ENCODE measurements at places on chromosomes 1 and 21.

DNA sequence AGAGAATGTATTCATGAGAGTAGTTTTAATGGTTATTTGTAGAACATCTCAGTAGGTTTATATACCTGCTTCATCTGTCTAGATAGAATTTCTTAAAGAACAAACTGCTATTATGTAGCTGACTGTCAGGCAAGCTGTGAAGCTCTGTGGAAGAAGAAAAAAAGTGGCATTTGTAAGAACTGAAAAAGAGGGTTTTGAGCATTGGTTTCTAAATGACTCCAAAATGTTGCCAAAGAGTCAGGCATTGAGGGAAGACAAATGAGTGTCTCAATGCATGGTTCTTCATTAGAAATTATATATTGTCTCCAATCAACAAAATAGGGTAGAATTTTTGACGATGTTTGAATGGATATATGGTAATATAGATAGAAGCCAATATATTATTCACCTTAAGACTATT, 1276.1 kb downstream of the KCNT2 start:
- no peak for DNase-seq

- DNase-seq: no peak
Observed at GRCh38 chr1:239719642-239720258, 333.4 kb downstream of the CHRM3 start.

DNA sequence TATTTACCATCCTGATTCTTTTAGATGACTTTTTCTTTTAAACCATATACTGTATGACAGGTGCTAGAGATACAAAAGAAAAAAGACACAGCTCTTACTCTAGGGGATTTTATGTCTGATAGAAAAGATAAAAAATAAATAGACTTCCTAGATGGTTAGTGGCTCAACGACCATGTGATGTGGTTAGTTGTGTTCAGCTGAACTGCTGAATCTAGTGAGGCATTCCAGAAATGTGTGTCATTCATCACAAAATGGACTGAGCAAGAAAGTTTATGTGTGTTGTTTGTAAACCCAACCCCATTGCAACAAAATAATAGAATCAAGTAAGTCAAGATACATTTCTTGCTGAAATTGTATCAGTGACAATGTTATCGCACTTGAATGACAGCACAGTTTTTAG, 205.8 kb upstream of the LYPLAL1 start:
- no peak for DNase-seq

DNA sequence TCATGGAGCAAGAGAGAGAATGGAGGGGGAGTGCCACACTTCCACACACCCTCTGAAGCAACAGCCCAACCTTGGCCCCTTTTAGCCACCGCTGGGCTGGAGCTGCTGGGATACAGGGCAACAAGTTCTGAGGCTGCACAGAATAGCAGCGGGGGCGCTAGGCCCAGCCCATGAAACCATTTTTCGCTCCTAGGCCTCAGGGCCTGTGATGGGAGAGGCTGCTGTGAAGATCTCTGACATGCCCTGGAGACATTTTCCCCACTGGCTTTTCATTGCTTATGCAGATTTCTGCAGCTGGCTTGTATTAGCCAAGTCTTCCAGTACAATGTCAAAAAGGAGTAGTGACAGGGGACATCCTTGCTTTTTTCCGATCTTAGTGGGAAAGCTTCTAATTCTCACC, 202.3 kb upstream of the B3GALT2 start:
- no peak for DNase-seq

DNA sequence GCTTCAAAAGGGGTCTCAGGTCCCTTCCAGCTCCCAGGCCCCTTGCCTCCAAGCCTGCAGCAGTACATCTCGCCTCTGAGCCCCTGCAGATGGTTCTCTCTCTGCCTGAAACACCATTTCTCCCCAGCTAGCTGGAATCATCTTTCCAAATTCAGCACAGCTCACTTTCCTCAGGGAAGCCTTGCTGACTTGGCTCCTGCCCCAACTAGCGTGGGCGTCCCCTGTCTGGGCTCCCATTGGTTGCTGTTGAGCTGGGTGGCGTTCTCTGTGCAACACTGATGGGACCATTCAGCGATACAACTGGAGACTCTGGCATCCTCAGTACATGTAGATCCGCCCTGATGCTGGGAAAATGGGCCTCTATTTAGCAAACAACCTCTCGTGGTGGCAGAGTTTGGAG, 141.3 kb upstream of the IGSF21 start:
- no peak for DNase-seq

GRCh38 chr1:234488054-234489006, 9.4 kb upstream of the TARBP1 start:
- no peak for DNase-seq

- DNase-seq: no peak
Observed at GRCh38 chr1:39890273-39890672, 7.0 kb upstream of the TRIT1 start.

GRCh38 chr1:187516874-187517273, 688.1 kb downstream of the PLA2G4A start:
- DNase-seq: no peak

GRCh38 chr1:25517476-25518394, 25.7 kb upstream of the LDLRAP1 start:
- DNase-seq: peak; percentile 32

DNA sequence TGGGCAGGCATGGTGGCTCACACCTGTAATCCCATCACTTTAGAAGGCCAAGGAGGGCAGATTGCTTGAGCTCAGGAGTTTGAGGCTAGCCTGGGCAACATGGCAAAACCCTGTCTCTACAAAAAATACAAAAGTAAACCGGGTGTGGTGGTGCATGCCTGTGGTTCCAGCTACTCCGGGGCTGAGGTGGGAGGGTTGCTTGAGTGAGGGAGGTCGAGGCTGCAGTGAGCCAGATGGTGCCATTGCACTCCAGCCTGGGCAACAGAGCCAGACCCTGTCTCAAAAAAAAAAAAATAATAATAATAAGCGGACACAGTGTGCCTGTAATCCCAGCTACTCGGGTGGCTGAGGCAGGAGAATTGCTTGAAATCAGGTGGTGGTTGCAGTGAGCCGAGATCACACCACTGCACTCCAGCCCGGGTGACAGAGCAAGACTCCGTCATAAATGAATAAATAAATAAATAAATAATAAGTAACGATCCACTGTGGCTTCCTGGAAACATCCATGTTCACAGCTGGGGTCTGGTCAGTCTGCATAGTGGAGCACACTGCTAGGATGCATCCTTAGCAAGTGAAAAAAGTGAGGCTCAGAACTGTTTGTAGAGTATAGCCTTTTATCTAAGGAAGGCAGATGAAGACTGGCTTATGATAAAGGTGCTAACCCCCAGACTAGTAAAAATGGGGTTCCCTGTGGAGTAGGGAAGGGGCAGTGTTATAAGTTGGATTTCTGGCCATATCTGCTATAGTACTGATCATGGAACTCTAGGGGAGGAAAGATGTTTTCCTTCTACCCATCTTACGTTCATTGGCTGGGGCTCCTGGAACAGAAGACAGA, 15.7 kb downstream of the PKNOX1 start:
- no peak for DNase-seq

DNA sequence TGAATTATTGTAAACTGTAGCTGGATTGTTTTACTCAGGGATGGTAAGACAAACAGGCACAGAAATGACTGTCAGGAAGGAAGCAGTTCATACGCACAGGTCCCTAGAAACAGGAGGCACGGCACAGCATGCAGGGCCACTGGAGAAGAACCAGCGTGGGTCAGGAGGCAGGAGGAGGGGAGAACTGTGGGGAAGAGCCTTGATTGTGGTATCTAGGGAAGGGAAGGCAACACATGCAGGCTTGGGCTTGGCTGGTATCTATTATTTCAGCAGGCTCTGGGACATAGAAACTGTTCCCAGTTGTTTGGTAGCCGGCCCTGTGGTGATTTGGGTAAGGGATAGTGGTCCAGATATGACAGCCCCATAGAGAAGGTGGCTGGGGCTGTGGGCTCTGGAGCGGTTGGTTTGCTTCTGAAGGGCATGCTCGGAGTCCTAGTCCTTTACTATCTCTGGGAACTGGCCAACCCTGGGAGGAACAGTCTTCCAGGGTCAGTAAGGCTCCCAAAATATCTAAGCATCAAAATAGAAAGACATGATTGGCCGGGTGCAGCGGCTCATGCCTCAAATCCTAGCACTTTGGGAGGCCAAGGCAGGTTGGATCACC, 43.1 kb upstream of the CCSAP start:
- no peak for DNase-seq

GRCh38 chr1:9427388-9427787, 111.9 kb upstream of the SLC25A33 start:
- DNase-seq: no peak

DNA sequence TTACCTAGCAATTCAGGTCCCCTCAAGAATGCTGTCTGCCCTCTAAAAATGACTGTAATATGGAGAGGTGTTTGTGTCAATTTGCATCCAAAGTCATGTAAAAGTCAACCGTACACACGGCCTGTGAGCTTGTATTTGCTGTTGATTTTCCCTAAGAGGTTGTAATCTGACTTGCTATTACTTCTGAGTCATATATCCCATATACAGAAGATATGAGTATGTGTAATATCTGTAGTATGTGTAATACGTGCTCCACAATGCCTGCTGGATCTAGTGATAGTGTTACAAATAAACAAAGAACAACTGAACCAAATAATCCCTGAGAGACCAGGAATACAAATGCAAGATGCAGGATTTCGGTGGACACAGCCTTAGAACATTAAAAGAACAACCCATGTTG, 1.4 kb upstream of the KCNJ6 start:
- no peak for DNase-seq

DNA sequence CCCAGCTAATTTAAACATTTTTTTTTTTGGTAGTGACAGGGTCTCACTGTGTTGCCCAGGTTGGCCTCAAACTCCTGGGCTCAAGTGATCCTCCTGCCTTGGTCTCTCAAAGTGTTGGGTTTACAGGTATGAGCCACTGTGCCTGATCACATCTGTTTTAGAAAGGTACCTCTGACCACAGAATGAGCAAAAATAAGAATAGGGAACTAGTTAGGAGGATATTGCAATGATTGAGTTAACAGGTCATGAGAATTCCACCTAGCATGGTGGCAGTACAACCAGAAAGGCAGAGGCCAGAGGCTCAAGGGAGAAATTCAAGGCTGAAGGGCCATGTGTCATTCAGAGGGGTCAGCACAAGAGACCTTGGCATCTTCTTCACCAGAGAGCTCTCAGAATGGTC, 49.6 kb downstream of the ELAPOR1 start:
- DNase-seq: no peak

GRCh38 chr1:238826891-238827290, 559.5 kb upstream of the CHRM3 start:
- no peak for DNase-seq

DNA sequence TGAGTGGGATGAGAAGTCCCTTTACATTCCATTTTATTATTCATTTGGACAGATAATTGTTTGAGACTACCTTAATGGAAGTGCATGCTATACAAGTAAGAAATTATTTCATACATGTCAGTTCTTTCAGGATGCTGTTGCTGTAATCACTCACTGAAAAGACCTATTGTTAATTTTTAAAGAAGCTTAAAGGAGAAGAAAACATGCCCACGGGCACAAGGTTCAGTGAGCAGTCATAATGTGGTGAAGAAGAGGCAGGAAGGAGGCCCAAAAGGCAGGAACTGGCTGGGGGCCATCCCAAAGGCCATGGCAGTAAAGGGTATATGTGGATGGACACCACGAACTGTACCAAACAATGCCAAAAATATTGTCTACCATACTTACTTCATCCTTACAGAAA, 206.0 kb downstream of the LYPLAL1 start:
- DNase-seq: no peak

DNA sequence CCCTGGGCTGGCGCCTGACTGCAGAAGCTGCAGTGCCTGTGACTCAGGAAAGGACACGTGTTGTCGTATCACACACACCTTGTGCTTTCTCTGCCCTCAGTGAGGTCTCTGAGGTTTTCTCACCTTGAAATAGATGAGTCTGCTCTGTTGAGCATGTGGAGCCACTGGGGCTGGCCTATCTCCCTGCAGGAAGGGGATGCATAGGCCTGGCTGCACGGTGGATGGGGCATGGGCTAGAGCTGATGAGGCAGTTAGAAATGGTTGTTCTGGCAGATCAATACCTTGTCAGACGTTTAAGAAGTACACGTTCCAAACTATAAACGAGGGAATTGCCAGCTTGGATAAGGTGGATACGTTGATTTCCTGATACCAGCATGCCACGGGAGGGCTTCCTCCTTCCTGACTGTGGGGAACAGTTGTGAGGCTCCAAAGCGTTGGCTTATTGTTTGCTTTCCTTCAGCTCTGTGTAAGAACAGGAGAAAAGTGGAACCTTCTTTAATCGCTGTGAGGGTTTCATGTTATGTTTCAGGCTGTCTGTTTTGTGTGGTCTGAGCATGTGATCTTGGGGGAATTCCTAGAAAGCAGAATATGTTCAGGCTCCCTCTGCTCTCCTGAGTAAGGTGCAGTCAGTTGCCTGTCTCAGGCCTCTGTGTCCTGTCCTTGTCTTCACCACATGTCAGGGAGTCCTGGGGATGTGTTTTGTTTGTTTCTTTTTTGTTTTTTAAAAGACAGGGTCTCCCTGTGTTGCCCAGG, 44.8 kb downstream of the PCNT start:
- DNase-seq: no peak

- no peak for DNase-seq
Observed at GRCh38 chr21:36890086-36890485, 76.4 kb downstream of the HLCS start.

DNA sequence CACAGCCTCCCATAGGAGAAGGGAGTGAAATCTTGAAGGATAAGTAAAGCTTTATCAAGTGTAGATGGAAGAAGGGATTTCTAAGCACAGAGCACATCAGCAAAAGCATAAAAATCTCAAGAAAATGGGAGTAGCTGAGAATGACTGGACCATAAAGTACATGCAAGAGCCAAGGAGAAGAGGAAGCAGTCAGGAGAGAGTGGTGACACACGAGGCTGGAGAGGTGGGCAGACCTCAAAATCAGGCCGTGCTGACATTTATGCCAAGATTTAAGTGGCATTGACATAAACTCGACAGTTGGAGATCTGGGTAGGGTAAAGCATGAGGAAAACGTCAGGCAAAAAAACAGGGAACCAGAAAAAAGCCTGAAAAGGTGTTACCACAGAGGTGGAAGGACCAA, 62.3 kb downstream of the GFI1 start:
- no peak for DNase-seq

- DNase-seq: no peak
Observed at GRCh38 chr1:11640101-11640500, 14.1 kb downstream of the FBXO2 start.

GRCh38 chr21:42850866-42851391, 28.4 kb downstream of the WDR4 start:
- no peak for DNase-seq

- no peak for DNase-seq
Observed at GRCh38 chr1:23745515-23745914, 2.2 kb downstream of the ELOA start.

DNA sequence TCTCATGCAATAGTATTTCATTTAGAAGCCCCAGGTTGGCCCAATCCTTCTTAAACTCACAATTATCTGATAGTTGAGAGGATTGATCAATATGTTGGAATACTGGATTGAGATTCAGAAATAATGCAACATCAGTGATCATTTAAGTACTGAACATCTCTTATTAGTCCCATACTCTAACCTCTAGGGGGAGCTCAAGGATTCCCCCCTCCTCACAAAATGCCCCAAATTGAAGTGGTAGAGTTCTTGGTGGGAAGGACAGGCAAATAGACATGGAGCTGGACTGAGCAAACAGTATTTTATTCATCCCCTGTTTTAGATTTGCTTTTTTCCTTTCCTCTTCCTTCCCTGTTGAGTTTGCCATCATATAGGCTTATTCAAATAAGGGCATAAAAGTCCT, 62.8 kb downstream of the NGF start:
- DNase-seq: peak; percentile 1
